ACHN (cell line): ENCODE measurements at places on chromosomes 2 and 18.

GRCh38 chr18:59238385-59238784, 18.4 kb downstream of the GRP start:
- no peak for DNase-seq

GRCh38 chr2:176518823-176519222, 249.6 kb downstream of the MTX2 start:
- DNase-seq = no peak

DNA sequence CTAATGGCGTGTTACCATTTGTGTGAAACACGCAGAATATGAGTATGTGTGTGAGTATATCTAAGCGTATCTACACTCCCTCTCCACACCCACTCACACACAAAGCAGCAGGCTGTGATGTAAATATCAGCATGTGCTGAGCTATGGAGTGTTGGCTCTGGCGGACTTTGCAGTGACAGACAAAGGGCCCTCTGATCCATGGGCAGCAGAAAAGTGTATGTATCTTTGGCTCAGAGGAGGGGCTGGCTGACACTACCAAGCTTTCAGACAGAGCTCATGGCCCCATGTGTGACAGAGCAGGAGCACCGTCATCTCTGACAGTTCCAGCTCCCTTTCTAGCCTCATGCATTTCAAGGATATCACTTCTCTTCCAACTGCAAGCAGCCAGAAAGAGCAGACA, 57.2 kb upstream of the ASB18 start:
- no peak for DNase-seq

- DNase-seq = no peak
Observed at GRCh38 chr2:165572151-165572550, 102.7 kb downstream of the CSRNP3 start.

DNA sequence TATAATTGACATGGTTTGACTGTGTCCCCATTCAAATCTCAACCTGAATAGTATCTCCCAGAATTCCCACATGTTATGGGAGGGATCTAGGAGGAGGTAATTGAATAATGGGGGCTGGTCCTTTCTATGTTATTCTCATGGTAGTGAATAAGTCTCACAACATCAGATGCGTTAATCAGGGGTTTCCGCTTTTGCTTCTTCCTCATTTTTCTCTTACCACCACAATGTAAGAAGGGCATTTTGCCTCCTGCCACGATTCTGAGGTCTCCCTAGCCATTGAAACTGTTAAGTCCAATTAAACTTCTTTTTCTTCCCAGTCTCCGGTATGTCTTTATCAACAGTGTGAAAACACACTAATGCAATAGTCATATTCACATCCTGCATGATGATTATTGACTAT, 1073.3 kb upstream of the CDH2 start:
- no peak for DNase-seq

DNA sequence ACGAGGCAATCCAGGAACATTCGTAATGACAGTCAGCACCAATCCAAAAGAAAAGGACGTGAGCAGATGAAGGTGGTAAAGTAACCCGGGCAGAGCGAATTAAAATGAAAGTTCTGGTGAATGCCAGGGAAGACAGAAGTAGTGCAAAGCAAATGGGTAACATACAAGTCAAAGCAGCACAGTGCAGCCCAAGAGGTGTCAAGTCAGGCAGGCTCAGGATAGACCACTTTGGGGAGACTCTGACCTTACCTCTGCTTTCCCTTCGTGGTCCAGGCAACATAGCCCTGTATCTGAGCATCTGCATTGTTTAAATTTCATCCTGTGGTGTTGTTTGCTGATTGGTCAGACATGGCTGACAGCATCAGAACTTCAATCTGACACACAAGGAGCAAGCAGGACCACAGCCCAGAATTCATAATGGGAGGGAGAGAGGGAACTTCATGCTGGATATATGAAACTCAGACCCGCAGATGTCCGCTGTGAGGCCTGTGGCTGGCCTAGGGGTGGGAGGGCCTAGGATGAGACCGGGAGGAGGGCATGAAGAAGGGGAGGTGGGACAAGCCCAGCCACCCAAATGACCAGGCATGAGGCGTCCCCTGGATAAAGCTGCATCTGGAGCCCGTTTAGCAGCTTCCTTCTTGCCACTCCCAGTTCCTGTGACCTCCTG, 285.7 kb downstream of the TCF4 start:
- DNase-seq = no peak

DNA sequence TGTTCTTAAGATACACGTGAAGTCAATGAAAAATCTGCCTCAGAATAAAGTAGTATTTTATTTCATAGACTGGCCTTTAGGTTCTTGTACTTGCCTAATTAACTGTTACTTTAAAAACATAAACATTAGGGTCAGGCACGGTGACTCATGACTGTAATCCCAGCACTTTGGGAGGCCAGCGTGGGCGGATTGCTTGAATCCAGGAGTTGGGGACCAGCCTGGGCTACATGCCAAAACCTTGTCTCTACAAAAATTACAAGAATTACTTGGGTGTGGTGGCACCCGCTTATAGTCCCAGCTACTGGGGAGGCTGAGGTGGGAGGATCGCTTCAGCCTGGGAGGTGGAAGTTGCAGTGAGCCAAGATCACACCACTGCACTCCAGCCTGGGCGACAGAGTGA, 16.0 kb upstream of the SNORC start:
- DNase-seq = peak; percentile 8

DNA sequence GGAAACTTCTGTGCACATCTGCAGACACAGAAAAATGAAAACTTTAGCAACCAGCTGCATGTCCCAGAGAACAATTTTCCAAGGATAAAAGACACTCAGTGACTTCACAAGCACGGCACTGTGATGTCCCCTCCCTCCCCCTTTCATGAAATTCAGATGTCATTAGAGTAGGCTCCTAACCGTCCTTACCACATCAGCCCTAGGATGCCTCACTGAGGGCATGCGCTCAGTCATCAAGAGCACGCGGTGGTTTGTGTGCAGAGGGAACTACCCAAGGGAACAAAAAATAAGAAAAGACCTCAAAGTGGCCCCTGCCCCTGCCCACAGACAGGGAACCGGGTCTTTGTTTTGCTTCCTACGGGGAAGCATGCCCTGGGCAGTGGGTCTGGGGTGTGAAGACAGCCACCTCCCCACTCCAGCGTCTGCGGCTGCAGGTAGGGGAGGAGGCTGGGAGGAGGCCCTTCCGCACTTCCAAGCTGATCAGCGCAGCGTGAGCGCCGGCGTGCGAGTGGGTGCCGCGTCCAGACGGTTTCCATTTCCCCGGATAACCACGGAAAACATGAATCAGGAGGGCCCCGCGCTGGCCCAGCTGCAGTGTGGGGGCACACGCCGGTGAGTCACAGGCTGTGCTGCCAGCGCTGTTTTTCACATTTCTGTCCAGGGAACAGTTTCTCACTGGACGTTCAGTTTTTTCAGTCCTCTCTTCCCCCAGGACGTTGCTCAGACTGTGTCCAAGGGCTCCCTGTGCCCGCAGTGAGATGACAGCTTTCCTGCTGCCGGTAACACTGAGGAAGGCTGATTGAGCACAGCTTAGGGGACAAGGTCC, 70.6 kb downstream of the COPS8 start:
- DNase-seq = no peak

DNA sequence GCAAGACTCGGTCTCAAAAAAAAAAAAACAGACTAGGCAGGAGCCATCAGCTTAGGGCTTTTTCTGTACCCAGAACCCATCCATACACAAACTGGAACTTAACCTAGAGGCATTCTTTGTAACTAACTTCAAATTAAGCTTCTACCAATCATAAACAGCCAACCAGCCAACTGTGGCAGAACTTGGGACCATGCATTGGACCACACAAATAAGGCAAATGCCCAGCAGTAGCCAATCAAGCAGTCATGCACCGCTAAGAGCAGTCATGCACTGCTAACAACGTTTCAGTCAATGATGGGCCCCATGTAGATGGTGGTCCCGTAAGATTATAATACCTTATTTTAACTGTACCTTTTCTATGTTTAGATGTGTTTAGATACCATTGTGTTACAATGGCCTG, 22.7 kb downstream of the TUBB6 start:
- no peak for DNase-seq
